Uterus (tissue), 4 donors: ENCODE measurements at places on chromosomes 11 and 22. TPM values are rescaled to one million over a fixed set of nuclear protein-coding genes. Genes with fewer than 3 reads are reported as not detected.

HYOU1 gene
- 36.2 TPM for total RNA-seq

TMEM191B gene
- total RNA-seq = not detected

SCN3B gene
- 0.51 TPM for total RNA-seq

ADORA2A gene
- total RNA-seq = 3.3 TPM

C11orf98 gene
- total RNA-seq = 35.7 TPM

TMA7B gene
- not detected for total RNA-seq

MMP12 gene
- not detected for total RNA-seq

APLNR gene
- 112 TPM for total RNA-seq

ZNF214 gene
- 3.8 TPM for total RNA-seq

SLC22A6 gene
- total RNA-seq = not detected

OSM gene
- 0.76 TPM for total RNA-seq

ACTN3 gene
- total RNA-seq = not detected

SPA17 gene
- total RNA-seq = 9.0 TPM

HSPA8 gene
- total RNA-seq = 573 TPM

CRY2 gene
- total RNA-seq = 39.1 TPM

BTBD18 gene
- total RNA-seq = not detected

ANO5 gene
- total RNA-seq = 3.5 TPM
